ENCODE measurements at places on chromosomes 7 and 10.

GRCh38 chr7:129055861-129056464, 1.1 kb upstream of the TNPO3 start:
- DNase-seq, result no peak

DNA sequence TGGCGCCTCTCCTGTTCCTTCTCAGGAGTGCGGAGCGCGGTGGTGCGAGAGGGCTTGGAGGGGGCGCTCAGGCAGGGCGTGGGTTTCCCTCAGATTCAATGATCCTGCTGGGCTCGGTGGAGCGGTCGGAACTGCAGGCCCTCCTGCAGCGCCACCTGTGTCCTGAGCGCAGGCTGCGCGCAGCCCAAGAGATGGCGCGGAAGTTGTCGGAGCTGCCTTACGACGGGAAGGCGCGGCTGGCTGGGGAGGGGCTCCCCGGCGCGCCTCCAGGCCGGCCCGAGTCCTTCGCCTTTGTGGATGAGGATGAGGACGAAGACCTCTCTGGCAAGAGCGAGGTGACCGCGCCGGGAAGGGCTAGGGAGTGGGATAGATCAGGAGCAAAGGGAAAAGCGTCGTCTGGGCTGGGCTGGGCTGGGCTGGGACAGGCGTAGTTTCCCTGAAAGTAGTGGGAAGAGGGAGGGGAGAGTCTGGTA, 17.0 kb downstream of the FAM131B start:
- DNase-seq, result no peak

DNA sequence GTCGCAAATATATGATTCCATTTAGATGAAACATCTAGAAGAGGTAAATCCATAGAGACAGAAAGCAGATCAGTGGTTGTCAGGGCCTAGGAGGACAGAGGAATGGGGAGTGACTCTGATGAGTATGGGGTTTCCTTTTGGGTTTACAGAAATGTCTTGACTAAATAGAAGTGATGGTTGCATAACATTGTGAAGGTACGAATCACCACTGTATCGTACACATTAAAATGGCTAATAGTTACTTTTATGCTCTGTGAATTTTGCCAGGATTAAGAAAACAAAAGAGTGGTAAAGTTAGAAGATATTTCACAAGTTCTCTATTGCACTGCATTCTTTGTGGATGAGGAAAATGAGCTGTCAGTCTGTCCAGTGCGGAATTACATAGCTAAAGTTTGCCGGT, 407.4 kb downstream of the KCNMA1 start:
- peak; percentile 56 for DNase-seq

DNA sequence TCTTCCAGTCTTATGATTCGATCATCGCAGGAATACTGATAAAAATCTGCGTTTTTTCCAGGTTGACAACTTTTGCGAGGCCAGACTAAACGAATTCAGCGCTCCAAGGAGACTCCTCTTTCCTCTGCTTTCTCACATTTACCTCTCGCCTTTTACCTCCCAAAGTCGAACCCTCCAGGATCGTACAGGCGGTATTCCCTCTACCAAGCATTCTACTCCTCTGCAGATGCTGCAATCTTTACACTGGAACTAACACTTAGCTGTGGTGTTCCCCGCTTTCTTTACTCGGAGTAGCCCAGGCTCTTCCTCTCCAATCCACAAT, 449 bp downstream of the NUDT5 start:
- no peak for DNase-seq

DNA sequence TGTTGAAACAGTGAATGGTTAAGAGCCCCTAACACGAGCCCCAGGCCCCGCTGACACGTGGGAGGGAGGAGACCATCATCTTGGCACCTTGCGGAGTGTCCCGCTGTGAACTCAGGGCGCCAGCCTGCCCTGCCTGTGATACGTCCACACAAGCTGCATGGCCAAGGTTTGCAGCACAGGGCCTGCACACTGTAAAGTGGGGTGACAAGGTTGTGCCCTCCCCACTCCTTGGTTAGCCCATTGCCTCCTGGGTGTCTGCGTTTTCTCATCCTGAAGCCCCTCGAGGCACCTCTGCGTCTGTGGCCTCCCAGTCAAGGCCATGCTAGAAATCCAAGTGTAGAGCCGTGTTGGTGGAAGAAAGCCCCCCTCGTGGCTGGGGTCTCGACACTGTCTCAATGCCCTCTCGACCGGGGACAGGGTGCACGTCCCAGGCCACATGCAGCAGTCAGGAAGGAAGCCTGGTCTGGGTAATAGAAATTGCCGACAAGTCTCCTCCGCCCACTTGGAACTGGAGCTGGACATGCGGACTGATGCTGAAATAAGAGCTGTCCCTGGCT, 192.1 kb downstream of the DNAJB6 start:
- DNase-seq, result no peak

DNA sequence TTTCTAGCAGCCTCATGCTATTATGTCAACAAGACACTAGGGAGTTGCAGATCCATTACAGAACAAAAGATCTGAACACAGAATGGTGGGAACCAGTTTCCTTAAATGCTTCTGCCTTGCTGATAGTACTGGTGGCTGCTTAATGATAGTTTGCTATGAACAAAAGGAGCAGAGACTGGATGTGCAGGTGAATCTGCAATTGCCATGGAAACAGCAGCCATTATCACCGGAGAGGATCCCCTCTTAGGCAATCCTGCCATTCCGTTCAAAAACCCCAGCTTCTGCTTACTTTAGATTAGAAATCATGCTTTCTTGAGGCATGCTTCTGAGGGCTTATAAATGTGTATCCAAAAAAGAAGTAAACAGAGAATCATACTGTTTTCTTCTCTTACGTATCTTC, 80.0 kb upstream of the PRKAR2B start:
- no peak for DNase-seq

DNA sequence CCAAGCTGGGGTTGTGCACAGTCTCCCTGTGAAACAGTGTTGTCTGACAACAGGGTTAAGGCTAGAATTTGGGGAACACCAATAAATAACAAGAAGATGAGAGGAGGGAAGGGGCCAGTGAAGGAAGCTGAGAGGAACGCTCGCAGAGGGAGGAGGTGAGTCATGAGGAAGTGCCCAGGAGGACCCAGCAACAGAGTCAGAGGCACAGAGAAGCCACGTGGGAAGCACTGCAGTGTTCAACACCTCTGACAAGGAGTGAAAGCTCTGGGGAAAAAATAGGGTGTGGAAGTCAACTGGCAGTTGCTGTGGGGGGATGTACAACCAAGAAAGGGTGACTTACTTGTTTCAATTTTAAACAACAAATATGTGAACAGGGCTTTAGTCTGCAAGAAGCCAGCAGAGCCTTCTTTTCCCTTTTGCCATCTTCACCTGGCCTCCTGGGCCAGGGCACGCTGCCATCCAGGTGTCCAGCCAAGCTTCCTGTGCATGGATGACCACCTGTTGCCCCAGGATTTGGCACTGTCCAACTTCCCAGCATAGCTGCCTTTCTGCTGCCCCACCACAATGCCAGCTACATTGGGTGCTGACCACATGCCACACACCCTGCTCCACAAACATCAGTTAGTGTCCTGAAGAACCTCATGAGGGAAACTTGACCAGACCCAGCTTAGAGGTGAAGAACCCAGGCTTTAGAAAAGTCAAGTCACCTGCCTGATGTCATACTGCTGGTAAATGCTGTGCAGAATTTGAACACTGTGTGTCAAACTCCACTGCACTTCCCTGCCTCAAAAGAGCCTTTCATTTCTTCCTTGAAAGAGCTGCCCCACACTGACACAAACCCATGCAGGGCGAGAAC, 69.6 kb downstream of the ATXN7L1 start:
- peak; percentile 81 for DNase-seq

All from M059J (cell line).